Esophagus squamous epithelium (tissue), 5 donors: ENCODE measurements at places on chromosomes 6 and 20. TPM values are rescaled to one million over a fixed set of nuclear protein-coding genes. Genes with fewer than 3 reads are reported as not detected.
A peak's percentile ranks its signal among the peaks of the same experiment; 100 is the strongest.

The EPHA7 gene
- total RNA-seq: 0.95 TPM

- no peaks in the 10 kb centered on the region for H3K36me3 ChIP-seq
- H3K4me1 ChIP-seq: no peaks in the 10 kb centered on the region
- no peak overlapping the region for H3K27ac ChIP-seq
- DNase-seq: no peak
Measured at GRCh38 chr6:155333414-155333813, 19.1 kb upstream of the TFB1M start.

DNA sequence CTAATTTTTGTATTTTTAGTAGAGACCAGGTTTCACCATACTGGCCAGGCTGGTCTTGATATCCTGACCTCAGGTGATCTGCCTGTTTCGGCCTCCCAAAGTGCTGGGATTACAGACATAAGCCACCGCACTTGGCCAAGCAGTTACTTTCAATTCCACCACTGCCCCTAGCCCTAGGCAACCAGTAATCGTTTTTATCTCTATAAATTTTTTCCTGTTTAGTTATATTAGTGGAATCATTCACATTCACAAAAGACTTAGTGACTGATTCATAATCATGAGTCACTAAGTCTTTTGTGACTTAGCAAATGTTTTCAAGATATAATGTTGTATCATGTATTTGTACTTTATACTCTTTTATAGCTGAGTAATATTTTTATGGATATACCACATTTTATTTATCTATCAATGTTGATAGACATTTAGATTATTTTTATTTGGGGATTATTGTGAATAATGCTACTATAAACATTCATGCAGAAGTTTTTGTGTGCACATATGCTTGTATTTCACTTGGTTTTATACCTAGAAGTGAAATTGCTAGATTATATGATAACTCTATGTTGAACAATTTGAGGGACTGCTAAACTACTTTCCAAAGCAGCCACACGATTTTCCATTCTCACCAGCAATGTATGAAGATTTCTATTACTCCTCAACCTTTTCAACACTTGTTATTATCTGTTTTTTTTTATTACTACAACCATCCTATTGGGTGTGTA, 421.4 kb upstream of the ID4 start:
- no peaks in the 10 kb centered on the region for H3K36me3 ChIP-seq
- H3K4me3 ChIP-seq: no peak overlapping the region
- H3K27ac ChIP-seq: peak overlapping the region; percentile 84
- peaks cover 76% of the 10 kb centered on the region for H3K4me1 ChIP-seq

The NRSN1 gene
- not detected for total RNA-seq

DNA sequence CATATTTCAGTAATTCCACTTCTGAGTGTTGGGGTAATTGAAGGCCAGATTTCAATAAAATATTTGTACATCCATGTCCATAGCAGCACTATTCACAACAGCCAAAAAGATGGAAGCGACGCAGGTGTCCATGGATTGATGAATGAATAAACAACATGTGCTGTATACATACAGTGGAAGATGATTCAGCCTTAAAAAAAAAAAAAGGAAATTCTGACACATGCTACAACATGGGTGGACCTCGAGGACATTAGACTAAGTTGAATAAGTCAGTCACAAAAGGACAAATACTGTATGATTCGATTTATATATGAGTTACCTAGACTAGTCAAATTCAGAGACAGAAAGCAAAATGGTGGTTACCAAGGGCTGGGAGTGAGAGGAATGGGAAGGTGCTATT, 57.2 kb downstream of the TRAM2 start:
- no peaks in the 10 kb centered on the region for H3K27me3 ChIP-seq
- no peak for DNase-seq
- H3K4me1 ChIP-seq: peaks cover 85% of the 10 kb centered on the region
- H3K27ac ChIP-seq: no peak overlapping the region
- H3K4me3 ChIP-seq: no peak overlapping the region

DNA sequence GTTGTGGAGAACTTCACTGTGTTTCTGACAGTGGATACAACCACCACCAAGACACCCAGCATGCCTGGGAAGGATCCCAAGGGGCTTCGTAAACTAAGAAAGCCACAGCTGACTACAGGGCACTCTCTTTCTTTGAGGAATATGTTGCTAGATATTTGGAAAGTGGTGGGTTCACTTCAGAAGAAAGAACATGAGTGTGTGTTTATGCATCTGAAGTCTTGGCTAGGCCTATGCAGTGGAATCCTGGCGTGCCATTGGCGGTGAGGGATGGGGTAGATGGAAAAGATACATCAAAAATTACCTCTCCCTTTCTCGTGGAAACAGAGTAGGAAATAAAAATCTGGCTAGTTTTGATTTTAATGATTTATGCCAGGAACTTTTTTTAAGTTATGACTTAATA, 187.7 kb downstream of the PDE7B start:
- no peaks in the 10 kb centered on the region for H3K27me3 ChIP-seq
- no peak for DNase-seq
- peaks cover 20% of the 10 kb centered on the region for H3K4me1 ChIP-seq
- H3K27ac ChIP-seq: peak overlapping the region; percentile 71
- no peaks in the 10 kb centered on the region for H3K36me3 ChIP-seq

DNA sequence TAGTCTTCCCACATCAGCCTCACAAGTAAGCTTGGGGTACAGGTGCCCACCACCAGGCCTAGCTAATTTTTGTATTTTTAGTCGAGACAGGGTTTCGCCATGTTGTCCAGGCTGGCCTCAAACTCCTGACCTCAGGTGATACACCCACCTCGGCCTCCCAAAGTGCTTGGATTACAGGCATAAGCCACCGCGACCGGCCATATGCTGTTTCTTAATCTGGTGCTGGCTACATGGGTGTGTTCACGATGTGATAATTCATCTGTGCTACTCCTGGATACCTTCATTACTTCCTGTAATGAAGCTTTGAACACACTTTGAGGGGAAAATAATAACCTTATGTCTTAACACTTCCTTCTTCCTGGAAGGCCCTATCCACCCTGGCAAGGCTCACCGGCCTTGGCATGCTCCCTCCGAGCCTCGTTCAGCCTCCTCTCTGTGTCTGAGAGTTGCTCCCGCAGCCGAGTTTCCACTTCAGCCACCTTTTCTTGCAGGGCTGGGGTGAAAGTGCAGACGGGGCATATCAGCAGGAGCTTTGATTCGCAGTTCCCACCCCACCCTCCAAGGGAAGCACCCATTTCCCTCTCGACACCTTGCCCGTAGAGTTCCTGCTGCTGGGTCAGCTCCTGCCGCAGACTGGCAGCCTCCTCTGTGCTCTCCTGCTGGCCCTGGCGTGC, 5.6 kb upstream of the PSORS1C2 start:
- H3K27me3 ChIP-seq: no peaks in the 10 kb centered on the region
- H3K27ac ChIP-seq: no peak overlapping the region
- H3K4me3 ChIP-seq: no peak overlapping the region
- H3K36me3 ChIP-seq: no peaks in the 10 kb centered on the region

DNA sequence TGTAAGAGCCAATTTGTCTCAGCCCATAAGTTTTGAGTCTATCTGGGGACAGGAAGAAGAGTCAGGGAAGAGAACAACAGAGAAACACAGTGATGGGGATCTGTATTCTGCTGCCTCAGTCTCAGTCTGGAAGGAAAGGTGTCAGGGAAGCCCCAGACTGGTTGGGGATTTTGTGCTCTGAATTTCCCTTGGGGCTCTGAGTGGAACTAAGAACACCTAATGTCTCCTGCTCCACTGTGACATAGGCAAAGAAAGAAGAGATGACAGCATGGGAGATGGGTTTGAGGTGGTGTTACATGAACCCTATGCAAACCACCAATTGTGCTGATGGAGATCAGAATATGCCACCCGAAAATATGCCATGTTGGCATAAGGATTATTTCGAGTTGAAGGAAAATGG, 139.5 kb upstream of the MYLIP start:
- no peak overlapping the region for H3K4me3 ChIP-seq
- H3K27me3 ChIP-seq: no peaks in the 10 kb centered on the region
- no peaks in the 10 kb centered on the region for H3K4me1 ChIP-seq
- no peaks in the 10 kb centered on the region for H3K36me3 ChIP-seq
- DNase-seq: no peak
- H3K27ac ChIP-seq: no peak overlapping the region

The TREM1 gene
- total RNA-seq: 0.95 TPM

The PCK1 gene
- 0.62 TPM for total RNA-seq
